ENCODE measurements at places on chromosomes 2 and 18.

GRCh38 chr2:176544991-176545956, 276.0 kb downstream of the MTX2 start:
- DNase-seq: no peak

GRCh38 chr2:46988230-46988629, 72.6 kb upstream of the MCFD2 start:
- DNase-seq: no peak

GRCh38 chr2:229445501-229446211, 174.6 kb upstream of the PID1 start:
- DNase-seq: no peak

DNA sequence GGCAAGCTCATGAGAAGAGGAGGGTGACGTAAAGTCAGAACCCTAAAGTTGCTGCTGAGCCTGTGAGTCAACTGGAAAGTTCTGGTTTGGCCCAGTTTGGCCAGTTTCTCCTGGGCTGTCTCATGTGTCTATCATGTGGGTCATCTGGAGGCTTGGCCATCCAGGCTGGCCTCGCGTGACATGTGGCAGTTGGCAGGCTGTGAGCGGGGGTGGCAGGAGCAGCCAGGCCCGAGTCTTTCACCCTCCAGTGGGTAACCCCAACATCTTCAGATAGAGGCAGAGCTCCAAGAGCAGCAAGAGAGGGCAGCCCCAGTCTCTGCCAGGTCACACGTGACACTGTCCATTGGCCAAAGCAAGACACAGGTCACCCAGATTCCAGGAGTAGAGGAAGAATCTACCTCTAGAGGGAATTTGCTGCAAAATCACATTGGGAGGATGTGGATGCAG, 51.5 kb downstream of the FHOD3 start:
- no peak for DNase-seq

DNA sequence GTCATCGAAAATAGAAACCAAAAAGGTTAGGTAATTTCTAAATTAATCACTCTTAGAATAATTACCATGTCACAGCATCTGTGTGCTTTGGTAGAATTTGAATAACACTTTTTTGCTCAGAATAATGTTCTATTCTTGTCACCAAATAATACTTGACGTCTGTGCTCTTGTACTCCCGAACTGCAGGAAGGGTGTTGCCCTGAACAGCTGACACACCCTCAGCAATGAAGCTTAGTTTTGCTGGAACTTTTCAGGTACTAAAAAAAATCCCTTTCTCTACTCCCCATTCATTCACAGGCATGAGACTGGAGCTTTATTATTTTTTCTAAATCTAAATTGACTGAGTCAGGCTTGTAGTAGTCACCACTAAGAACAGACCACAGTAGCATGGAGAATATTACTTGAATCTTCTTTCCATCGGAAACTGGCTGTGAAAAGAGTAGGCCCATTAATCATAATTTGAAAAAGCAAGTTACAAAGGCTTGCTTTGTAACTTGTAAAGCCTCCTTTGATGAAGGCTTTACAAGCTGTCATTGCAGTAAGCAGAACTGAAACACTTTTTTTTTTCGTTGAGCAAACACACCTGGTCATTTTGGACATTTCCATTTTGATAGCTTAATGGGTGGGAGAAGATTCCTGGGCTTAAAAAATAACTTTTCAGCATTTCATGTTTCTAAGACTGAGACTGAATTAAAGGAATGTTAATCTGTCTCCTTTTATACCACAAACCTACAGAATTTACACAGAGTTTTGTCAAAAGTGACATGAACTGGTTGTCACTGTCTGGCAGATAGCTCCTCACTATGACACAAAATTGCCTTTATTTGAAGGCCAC, 70.3 kb upstream of the PELI1 start:
- no peak for DNase-seq

DNA sequence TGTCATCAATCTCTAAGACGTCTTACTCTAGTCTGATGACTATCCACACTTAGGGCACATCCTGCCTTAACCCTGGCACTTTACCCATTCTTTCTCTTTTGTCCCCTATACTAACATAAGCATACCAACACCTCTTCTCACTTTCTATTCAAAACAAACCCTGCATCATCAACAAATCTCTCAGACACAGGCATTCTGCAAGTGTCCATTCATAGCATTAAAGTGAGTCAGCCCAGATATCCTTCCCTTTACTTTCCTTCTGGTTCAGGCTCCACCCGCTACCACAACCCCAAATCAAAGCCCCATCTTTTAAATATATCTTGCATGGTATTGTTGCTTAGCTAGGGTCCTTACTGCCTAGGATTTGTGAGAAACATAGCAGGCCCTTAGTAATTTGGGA, 3.8 kb downstream of the GRB14 start:
- no peak for DNase-seq

DNA sequence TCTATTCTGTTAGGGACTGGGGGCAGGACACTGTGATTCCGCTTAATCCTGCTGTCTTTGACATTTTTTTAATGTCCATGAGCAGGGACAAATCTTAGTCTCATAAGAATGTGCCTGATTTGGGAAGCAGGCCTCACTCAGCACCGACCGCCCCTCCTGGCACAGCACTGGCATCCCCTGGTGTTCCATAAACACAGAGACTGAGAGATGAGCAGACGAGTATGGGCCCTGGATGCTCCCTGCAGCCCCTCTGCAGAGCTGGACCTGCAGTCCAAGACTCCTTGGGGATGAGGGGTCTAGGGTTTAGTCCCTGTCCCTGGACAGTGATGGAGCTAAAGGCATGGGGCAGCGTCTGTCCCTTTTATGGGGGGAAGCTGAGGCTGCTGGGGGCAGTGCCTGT, 81.6 kb downstream of the NDUFA10 start:
- no peak for DNase-seq

- DNase-seq: no peak
These were observed 51.3 kb downstream of the RNF144A start for GRCh38 chr2:6968319-6969100.

DNA sequence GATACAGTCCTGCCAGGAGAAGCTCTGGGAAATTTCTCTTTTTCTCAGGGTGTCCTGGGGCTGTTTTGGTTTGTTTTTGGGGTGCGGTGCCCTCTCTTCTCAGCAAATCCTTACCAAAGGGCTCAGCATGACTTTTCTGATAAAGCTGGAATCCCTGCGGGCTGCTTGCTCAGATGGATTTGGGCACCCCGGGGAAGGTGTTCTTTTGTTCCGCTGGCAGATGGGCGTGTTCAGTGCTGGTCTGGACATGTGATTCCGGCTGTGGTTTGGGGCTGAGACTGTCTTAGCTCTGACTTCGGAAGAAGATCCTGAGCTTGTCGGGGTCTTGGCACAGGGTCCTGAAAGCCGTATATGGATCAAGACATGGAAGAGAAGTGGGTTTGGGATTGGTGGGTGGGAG, 134.2 kb upstream of the SPRED2 start:
- DNase-seq: peak; percentile 81

- DNase-seq: peak; percentile 37
These were observed 98.9 kb downstream of the ABI2 start for GRCh38 chr2:203427061-203427460.

- no peak for DNase-seq
These were observed 8.4 kb downstream of the COX5B start for GRCh38 chr2:97654309-97654708.

DNA sequence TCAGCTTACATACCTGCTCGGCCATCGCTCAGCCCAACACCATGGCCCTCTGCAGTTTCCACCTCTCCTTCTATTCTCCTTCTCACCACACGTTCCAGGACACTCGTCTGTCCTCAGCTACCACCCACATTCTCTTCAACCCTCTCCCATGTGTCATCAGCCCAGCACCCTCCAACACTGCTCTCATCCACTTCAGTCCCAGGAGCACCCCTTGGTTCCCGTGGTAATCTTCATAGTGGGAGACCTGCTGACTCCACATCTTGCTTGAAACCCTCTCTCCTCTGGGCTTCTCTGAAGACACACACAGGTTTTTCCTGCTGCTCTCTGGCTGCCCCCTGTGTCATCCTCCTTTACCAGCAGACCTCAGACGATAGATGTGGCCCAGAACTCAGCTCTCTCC, 228.7 kb downstream of the GBX2 start:
- DNase-seq: no peak

DNA sequence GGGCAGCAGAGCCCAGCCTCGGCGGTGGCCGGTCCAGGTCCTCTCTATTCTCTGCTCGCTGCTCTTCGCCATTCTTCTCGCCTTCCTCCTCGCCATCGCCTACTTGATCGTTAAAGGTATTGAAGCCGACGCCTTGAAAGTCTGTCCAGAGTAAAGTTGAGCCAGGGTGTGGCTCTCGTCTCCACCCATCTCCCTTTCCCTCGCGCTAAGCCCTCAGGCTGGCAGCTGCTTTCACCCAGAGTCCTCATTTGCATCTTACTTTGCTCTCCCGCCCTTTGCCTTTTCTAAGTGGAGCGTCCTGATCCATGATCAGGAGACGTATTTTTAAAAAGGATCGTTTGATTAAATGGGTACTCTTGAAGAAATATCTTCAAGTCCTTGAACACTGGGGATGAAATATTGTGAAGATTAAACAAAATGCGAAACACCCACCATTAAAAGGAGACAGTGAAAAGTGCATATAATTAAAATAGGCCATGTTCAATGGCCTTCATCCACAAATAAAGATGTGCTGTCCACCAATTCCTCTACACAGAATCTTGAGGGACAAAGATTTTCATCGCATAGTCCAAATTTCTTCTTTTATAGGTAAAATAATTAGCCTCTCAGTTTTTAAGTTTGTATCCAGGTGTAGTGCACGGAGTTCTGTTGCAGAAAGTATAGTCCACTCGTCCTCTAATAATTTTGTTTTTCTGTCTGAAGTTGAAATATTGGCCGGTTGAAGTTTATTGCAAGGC, 657 bp downstream of the ARL6IP6 start:
- DNase-seq: peak; percentile 87

GRCh38 chr18:77095391-77096371, 36.9 kb downstream of the MBP start:
- no peak for DNase-seq

GRCh38 chr2:233263045-233263570, 11.6 kb downstream of the ATG16L1 start:
- no peak for DNase-seq

DNA sequence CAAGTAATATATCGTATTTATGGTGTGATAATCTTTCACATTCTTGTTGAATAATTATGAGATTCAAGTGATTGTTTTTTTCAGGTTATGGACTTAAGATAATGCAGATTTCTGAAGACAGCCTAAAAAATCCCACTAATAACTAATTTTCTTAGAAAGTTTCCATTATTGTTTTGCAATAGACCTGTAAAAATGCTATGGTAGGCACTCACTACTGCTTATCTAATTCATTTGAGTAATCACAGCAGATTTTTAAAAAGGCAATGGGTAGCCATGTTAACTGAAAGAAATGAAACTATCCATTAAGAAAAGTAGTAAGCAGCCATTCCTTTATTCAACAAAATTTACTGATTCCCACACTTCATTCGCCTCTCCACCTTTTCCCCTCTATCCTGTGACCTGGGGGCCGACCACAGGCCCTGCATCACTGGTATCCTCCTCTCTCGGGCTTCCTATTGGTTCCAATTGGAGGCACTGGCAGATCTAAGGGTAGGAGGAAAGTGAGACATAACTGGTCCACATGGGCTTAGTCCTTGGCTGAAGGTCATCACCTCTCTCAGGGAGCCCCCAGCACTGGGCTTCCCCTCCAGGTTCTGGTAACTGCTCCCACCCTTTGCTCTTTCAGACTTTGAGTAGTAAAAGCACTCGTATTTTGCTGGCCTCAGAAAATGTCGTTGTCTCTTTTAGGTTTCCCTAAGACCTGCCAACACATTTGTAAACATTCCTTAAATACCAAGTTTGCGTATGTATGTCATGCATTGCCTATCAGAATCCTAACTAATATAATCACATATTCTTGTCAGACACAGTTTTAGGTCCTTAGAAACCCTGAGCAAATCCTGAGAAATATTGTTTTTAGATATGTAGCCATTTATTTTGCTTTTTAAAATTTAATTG, 18.5 kb downstream of the RBMS1 start:
- DNase-seq: peak; percentile 28

GRCh38 chr2:54424555-54425163, 31.5 kb upstream of the SPTBN1 start:
- DNase-seq: no peak

DNA sequence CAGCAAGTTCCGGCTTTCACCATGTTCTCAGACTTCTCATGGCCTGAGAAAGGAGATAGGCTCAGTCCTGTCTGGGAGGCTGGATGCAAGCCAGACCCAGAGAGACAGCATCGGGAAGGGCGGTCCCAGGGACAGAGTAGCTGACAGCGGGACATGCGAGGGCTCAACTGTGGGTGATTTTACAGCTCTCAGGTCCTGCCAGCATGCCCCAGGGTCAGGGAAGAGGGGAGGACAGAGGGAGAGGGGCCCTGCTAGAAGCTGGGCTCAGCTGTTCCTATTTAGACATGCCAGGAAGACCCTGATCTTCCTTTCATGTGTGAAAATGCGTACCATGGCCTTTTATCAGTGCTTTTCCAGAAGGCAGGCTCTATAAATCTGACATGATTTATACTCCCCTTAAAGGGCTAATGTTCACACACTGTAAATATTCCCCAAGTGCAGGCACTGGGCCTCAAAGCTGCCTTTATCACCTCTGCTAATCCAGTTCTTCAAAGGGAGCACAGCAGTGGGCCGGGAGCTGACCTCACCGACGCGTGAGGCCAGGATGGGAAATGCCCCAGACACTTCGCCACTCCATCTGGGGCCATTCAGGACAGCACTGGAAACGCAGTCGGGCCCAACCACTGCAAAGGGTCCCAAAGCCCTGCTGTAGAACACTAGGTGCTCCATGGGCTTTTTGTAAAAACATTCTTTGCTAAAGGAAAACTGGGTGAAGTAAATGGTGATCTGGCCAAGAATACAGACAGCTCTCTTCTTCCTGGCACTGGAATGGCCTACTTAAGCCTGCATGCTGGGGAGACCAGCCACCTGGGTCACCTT, 96.1 kb upstream of the LMAN1 start:
- no peak for DNase-seq

- no peak for DNase-seq
These were observed 48.2 kb upstream of the SLC14A2 start for GRCh38 chr18:45567123-45567522.

DNA sequence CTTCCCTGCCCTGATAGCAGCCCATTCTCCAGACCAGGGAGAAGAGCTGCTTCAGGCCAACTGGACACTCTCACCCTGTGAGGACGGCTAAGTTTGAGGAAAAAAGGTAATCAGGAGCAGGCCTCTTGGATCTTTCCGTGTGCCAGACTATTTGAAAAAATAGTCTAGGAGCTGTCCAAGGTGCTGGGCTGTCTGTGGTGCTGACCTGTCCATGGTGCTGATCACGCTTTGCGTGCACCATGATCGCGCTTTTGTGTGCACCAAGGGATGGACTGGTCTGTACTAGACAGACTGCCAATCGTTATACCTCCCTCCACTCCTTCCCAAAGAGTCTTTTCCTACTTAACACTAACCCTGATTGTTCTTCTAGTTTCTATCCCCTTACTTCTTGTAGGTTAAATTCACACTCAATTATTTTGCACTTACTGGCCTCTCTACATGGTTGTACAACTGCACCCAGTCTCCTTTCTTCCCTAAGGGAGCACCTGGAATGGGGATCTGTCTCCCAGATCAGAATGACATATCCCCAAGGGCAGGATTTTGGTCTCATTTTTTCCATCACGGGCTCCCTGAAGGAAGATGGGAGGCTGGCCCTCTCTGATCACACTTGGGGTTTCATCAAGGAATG, 295.4 kb downstream of the CELF4 start:
- DNase-seq: peak; percentile 64

All from A673 (cell line).